ENCODE measurements at places on chromosomes 3 and 15.

DNA sequence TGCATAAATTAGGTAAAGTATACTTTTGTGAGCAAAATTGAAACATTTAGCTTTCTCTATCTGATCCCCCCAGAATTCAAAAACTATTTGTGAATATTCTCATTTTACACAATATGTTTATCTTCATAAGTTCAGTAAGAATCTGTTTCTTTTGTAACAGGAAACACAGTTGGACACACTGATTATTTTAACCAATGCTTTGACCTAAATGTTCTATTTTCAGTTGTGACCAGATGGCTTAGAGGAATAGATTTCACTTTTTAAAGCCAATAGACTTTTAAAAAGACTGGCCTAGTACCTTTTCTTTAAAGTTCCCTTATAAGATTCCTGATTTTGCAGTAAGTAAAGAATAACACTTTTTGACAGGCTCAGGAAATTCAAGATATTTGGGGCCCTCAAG lies 74.0 kb upstream of the STRIT1 start:
- no peak for DNase-seq

DNA sequence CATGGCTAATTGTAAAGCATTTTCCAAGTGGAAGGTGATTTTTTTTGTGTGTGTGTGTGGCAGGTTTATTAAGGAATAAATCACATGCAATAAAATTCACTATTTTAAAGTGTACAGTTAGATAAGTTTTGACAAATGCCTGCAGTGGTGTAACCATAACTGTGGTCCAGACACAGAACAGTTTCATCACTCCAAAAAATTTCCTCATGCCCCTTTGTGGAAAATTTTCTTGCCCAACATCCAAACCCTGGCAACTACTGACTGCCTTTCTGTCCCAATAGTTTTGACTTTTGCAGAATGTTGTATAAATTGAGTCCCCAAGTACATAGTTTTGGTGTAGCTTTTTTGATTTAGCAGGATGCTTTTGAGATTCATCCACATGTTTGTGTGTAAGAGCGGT lies 135.1 kb upstream of the KLHL25 start:
- DNase-seq, result no peak

GRCh38 chr15:64740311-64741170 lies 34.8 kb downstream of the RBPMS2 start:
- peak; percentile 9 for DNase-seq

- no peak for DNase-seq
Measured at GRCh38 chr3:112047264-112047663, 12.7 kb downstream of the TMPRSS7 start.

DNA sequence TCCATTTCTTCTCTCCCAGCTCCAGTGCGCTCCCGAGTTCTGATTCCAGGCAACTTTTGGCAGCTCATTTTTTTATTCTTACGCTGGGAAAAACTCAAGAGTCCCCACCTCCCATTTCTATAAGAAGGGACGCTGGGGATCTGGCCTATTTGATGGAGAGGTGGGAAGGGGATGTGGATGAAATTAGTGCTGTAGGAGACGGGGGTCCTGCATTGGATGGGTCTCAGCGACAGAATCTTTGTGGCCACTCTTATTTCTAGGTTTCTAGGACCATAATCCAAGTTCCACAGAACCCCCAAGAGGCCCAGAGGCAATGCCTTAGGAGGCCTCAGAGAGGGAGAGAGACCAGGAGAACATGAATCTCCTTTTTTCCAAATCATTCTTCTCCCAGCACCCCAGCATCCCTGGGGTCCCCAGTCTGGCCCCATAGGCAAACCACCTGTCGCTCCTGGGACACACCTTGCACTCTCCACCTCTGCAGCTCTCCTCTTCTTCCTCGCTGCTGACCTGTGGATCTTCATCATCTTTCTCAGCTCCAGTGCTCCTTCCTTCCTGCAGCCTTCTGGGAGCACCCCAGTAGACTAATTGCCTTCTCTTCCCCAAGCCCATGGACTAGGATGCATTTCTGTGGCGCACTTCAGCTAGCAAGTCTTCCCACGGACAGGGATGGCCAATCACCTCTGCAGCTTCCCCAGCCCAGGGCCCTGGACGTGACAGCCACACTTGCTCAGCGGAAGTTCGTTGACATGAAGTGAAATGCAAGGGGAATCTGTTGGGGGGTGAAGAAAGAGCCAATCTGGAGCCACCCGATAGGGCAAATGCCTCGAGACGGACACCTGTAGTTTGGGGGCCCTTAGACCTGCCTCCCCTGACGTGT lies 100.1 kb upstream of the ALDH1A3 start:
- DNase-seq, result no peak

DNA sequence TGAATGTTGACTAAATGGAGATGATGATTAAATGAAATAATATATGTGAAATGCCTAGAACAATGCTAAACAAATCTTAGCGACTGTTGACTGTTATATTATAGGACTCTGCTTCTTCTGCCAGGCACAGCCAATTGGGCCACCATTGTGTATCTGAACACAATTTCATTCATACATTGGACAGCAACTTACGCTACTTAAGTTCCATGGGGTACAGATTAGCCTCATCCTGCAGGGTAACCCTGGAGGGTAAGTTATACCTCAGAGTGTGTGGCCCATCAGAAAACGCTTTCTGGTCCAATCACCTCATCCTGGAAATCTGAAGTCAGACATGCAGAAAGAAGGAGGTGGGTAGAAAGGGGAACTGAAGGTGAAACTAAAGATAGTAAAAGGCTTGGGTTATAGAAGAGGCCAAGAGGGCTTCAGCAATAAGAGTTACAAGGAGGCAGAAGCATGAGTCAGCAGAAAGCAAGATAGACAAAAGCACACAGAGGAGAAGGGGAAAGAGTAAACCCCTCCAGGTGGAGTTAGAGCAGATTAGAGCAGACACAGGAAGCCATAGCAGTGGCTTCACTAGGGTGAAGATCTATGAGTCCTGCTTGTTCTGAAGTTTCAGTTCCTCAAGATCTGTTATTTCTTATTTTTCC lies 119.3 kb upstream of the SLC24A5 start:
- no peak for DNase-seq

GRCh38 chr3:24155276-24155675 lies 210.2 kb downstream of the NR1D2 start:
- no peak for DNase-seq

- DNase-seq, result no peak
Measured at GRCh38 chr3:100319951-100320350, 14.6 kb upstream of the NIT2 start.

DNA sequence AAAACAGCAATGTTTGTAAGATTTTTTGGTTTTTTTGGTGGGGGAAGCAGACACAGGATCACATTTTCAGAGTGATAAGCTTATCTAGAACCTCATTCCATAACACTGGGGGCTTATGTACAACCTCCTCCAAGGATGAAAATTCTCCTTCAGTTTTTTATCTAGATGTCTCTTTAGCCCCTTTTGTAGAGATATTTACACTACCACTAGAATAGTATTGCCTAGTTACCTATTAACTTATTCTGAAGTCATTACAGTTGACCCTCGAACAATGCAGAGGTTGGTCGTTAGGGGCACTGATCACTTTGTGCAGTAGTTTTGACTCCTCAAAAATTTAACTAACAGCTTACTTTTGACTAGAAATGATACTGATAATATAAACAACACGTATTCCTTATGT lies 32.8 kb downstream of the IFT57 start:
- no peak for DNase-seq

DNA sequence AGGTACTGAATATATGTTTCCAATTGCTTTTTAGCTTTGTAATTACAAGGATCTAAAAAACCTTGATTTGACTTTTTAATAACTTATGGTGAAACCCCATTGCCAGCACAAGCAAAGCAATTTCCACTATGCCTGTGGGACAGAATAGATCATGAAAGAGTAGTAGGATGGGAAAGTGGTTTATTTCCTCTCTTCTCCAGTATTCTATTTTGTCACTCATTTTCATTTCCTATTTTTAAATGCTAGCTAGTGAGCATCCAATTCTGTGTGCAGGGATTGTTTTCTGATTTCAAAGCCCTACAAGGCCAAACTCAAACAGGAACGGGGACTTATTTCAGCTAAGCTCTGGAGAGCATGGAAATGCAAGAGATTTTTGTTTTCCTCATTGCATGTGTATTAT lies 132.0 kb upstream of the TGFBR2 start:
- DNase-seq, result no peak

GRCh38 chr3:120180731-120181412 lies 86.6 kb upstream of the GSK3B start:
- no peak for DNase-seq

DNA sequence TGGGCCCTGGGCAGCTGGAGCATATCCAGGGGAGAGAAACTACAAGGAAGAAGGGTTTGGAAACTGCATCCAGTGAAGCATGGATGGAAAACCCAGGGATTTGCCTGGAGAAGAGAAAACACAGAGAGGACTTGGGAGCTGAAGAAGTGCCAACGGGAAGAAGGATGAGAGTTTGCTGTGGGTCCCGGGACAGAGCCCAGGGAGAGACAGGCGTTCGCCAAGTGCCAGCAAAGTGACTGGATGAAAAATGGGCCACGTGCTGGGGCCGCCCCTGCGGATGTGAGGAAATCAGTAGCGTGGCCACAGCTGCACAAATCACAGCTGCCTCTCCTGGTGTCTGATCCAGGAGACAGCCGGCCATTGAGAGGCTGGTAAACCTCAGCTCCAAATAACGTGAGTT lies 70.4 kb downstream of the HES1 start:
- DNase-seq, result peak; percentile 39

DNA sequence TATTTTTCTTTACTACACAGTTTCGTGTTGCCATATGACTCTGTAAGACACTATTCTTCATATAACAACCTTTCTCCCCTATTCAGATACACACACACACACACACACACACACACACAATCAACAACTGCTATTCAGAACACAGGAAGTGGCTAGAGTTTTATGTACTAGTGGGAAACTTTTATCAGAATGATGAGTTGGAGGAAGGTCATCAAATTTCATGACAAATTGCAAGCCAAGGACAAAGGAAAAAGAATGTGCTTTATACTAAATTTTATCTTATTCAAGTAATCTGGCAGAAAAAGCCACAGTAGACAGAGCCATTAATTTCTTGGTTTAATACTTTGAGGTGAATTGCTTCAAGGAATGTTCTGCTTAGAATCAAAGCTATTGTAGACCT lies 899.8 kb downstream of the ROBO2 start:
- no peak for DNase-seq

DNA sequence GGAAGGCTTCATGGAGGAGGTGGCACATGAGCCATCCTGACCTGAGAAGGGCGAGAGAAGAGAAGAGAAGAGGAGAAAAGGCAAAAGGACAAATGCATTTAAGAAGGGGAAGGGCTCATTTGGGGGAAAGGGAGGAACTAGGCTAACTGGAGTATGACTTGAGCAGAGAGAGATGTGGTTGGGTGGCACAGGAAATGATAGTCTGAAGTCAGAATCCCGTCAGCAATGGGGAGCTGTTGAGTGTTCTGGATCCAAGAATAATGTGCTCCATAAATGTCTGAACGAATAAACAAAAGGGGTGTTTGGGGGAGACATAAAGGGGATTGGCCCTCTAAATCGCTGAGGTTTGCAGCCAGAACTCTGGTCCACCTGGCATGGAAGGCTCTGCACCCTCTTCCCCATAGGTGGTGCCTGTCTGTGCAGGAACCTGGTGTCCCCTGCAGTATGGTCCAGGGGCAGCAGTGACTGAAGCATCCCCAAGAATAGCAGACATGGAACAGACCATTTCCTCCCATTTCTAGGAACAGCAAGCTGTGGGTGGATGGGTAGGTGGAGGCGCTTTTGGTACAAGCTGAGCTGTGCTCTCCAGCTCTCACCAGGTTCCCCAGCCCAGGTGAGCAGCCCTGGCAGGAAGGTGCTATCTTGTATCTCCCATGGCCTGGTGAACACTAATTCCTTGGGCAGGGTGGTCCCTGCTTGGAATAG lies 15.2 kb downstream of the CORO2B start:
- no peak for DNase-seq

GRCh38 chr3:126677862-126678503 lies 23.1 kb upstream of the TXNRD3 start:
- DNase-seq, result no peak

- no peak for DNase-seq
Measured at GRCh38 chr3:160180581-160181216, 44.5 kb upstream of the C3orf80 start.

GRCh38 chr3:150346981-150347863 lies 60.9 kb upstream of the TSC22D2 start:
- no peak for DNase-seq

DNA sequence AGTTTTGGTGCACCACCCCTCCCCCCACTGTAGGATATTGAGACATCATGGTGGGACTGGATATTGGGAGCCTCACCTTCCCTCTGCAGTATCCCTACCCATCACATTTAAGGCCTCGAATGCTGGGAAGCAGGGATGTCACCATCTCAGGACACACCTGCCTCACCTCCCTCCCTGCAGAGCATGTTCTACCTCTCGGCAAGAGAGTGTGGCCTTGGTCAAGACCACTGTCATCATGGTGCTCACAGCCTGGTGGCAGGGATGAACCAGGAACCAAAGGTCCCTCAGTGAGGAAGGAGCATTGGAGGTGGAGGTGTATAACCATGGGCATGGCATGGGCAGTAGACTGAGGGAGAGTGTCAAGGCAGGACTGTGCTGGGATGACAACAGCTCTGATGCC lies 104.8 kb downstream of the CORO2B start:
- DNase-seq, result no peak

GRCh38 chr15:94239474-94239873 lies 8.1 kb downstream of the MCTP2 start:
- no peak for DNase-seq

- no peak for DNase-seq
Measured at GRCh38 chr3:156687023-156687422, 12.6 kb downstream of the TIPARP start.

- DNase-seq, result no peak
Measured at GRCh38 chr15:88834211-88834812, 31.1 kb downstream of the ACAN start.

DNA sequence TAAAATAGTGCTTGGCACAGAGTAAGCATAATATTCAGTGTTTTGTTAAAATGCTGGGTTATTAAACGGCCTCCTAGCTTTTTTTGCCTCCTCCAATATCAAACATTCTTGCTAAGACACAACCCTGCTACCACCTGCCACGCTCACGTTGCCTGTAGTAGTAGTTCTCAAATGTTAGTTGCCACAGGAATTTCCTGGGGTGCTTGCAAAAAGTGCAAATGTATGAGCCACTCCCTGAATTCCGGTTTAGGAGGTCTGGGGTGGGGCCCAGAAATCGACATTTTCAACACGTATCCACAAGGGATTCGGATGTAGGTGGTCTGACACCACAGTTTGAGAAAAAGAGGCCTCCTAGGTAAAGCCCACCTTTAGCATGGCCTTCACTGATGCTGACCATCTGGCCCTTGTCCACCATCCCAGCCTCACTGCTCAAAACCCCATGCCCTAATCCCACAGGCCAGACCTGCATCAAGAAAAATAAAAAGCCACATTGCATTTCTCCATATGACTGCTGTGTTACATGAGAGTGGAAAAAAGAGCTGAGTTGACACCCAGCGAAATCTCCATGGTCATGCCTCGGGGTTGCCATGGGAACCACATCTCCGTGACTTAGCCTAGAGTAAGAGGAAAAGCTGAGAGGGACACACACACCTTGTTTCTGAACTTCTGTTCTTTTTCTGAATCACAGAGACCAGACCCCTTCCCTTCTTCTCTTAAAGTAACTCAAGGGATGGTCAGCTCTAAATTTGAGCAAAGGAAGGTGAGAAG lies 116.4 kb upstream of the HES1 start:
- no peak for DNase-seq

All from GF-D8 (cell line).